ENCODE measurements at places on chromosomes 7 and 10.

GRCh38 chr7:99369767-99370391 is 4.7 kb upstream of the ARPC1B start:
- no peak overlapping the region for H3K4me3 ChIP-seq
- H3K27me3 ChIP-seq: no peaks in the 10 kb centered on the region
- peaks cover 59% of the 10 kb centered on the region for H3K4me1 ChIP-seq
- no peaks in the 10 kb centered on the region for H3K36me3 ChIP-seq

DNA sequence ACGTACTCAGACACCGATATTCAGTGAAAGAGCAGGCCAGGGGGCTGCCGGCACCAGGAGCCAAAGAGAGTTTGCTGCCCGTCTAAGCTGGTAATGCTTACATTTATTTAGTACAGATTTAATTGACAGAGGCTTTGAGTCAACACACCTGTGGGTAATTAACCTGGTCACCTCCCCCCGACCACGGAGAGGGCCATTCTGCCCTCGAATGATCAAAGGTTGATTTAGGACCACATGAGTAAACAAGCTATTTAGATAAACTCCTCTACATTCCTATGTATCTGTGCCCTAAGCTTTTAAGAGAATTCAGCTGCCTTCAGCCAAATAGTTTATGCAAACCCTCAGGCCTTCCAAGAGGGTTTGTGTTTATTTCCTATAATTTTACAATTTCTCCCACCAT is 164.8 kb downstream of the IPMK start:
- H3K4me1 ChIP-seq: no peaks in the 10 kb centered on the region
- no peaks in the 10 kb centered on the region for H3K27me3 ChIP-seq
- no peak for DNase-seq
- no peaks in the 10 kb centered on the region for H3K36me3 ChIP-seq
- H3K27ac ChIP-seq: no peak overlapping the region

- H3K27me3 ChIP-seq: no peaks in the 10 kb centered on the region
- peaks cover 14% of the 10 kb centered on the region for H3K4me1 ChIP-seq
- H3K4me3 ChIP-seq: no peak overlapping the region
- DNase-seq: no peak
These were observed 135.8 kb upstream of the UNC5B start for GRCh38 chr10:71076473-71077142.

DNA sequence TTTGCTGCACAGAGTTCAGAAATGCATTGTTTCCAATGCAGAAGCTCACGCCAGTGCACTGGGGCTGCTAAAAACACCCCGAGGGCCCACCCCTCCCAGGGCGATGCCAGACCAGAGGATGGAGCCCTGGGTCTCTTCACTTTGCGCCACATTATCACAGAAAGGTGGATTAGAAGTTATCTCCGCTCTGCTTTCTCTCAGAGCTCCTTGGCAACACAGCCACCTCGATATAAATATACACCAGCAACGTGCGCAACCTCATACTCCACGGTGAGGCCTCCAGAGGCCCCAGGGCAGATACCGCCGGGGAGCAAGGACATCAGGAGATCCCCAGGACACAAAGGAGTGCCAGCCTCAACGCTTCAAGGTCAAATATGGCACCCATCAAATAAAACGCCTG is 121.0 kb upstream of the TBX20 start:
- H3K27me3 ChIP-seq: no peaks in the 10 kb centered on the region
- H3K4me1 ChIP-seq: no peaks in the 10 kb centered on the region
- DNase-seq: no peak
- no peak overlapping the region for H3K27ac ChIP-seq
- no peaks in the 10 kb centered on the region for H3K36me3 ChIP-seq
- H3K4me3 ChIP-seq: no peak overlapping the region

DNA sequence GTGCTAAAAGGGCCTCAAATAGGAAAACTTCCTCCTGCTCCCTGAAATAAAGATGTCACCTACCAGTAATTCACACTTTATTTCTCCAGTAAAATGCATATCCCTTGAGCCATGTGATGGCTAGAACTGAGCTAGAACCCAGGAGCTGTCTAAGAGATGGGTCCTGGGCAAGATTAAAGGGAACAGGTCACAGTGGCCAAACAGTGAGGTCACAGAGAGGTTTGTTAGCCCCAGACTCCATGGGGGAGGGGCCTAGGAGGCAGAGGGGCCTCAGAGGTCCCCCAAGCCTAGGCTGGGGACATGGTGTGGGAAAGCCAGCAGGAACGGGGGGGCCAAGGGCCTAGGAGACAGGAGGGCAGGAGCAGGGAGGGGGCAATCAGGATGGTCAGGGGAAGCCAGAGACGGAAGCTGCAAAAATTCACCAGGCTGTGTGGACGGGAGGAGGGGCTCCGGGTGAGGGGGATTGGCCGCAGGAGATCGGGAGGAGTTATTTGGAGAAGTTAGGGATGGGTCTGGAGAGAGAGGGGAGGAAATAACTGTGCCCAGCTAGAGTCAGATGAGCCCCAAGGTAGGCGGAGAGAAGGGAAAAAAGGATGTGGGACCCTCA is 3.3 kb downstream of the FBXO24 start:
- H3K27me3 ChIP-seq: no peaks in the 10 kb centered on the region
- no peaks in the 10 kb centered on the region for H3K36me3 ChIP-seq
- H3K4me1 ChIP-seq: peaks cover 8% of the 10 kb centered on the region

GRCh38 chr10:112711366-112711765 is 238.7 kb upstream of the TCF7L2 start:
- no peak for DNase-seq
- H3K27ac ChIP-seq: no peak overlapping the region
- H3K4me3 ChIP-seq: no peak overlapping the region

- H3K36me3 ChIP-seq: no peaks in the 10 kb centered on the region
- H3K27me3 ChIP-seq: peaks cover 48% of the 10 kb centered on the region
- peaks cover 78% of the 10 kb centered on the region for H3K4me1 ChIP-seq
- no peak overlapping the region for H3K4me3 ChIP-seq
- no peak for DNase-seq
These were observed 9.4 kb upstream of the GATA3 start for GRCh38 chr10:8044908-8045725.

DNA sequence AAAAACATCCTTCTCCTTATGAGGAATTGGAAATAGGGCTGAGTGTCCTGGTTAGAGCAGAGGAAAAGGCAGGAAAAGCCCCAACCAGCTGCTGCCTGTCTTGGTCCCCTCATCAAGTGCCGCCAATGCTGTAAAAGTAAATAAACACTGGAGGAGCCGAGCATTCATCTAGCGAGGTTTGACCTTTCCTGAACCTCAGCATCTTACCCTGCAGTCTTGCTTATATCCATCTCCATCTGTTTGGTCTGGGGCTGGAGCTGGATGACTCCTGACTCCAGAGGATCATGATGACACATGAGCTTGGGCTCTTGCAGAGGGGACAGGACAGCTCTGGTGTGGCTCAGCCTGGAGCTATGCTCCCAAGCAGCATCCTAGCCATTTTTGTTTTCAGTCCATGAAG is 501.1 kb downstream of the TNS3 start:
- H3K27me3 ChIP-seq: no peaks in the 10 kb centered on the region
- H3K4me1 ChIP-seq: no peaks in the 10 kb centered on the region
- no peak overlapping the region for H3K4me3 ChIP-seq
- H3K36me3 ChIP-seq: no peaks in the 10 kb centered on the region

GRCh38 chr10:104441329-104442000 is 87.8 kb downstream of the CFAP58 start:
- no peak overlapping the region for H3K27ac ChIP-seq
- no peaks in the 10 kb centered on the region for H3K36me3 ChIP-seq
- no peaks in the 10 kb centered on the region for H3K4me1 ChIP-seq
- H3K4me3 ChIP-seq: no peak overlapping the region
- no peak for DNase-seq

GRCh38 chr7:117135553-117135891 is 182.2 kb downstream of the ST7 start:
- DNase-seq: no peak
- H3K4me3 ChIP-seq: no peak overlapping the region
- H3K4me1 ChIP-seq: no peaks in the 10 kb centered on the region

- no peaks in the 10 kb centered on the region for H3K36me3 ChIP-seq
- H3K4me3 ChIP-seq: no peak overlapping the region
- H3K27ac ChIP-seq: no peak overlapping the region
- no peaks in the 10 kb centered on the region for H3K27me3 ChIP-seq
- no peaks in the 10 kb centered on the region for H3K4me1 ChIP-seq
These were observed 38.3 kb upstream of the KLHL7 start for GRCh38 chr7:23067271-23067670.

DNA sequence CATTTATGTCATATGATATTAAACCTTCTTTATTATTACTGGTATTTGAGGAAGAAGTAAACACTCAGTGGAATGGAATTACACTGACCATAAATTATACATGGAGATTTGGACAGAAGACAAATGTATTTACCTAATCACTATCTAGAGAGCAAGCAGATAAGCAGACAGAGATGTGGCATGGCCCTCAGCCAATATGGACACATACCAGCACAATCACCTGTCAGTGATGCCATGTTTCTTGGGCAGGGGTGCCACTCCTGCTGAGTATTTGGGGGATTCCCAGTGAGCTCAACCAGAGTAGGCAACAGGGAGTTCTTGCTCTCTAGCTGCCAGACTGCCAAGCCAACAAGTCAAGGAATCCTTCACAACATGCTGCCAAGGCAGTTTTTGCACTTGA is 866.3 kb upstream of the LRRN3 start:
- DNase-seq: no peak
- H3K4me3 ChIP-seq: no peak overlapping the region
- H3K4me1 ChIP-seq: no peaks in the 10 kb centered on the region
- H3K27ac ChIP-seq: no peak overlapping the region

DNA sequence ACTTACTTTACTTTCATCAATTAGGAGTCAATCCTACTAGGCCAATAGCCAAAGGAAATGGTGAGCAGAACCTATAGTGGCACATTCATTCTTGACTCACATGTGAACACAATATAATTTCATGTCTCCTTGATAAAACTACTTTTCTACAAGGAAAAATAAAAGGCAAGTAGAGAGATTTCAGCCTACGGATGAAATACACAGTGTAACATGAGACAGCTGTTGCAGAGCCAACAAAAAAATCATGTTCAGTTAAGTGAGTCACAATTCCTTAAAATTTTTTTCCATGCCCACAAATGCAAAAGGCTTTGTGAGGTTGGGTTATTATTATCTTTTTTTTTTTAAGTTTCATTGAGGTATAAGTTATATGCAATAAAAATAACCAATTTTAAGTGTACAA is 54.8 kb downstream of the GPR141 start:
- H3K36me3 ChIP-seq: no peaks in the 10 kb centered on the region
- no peak overlapping the region for H3K27ac ChIP-seq
- DNase-seq: no peak
- no peaks in the 10 kb centered on the region for H3K4me1 ChIP-seq
- no peak overlapping the region for H3K4me3 ChIP-seq

DNA sequence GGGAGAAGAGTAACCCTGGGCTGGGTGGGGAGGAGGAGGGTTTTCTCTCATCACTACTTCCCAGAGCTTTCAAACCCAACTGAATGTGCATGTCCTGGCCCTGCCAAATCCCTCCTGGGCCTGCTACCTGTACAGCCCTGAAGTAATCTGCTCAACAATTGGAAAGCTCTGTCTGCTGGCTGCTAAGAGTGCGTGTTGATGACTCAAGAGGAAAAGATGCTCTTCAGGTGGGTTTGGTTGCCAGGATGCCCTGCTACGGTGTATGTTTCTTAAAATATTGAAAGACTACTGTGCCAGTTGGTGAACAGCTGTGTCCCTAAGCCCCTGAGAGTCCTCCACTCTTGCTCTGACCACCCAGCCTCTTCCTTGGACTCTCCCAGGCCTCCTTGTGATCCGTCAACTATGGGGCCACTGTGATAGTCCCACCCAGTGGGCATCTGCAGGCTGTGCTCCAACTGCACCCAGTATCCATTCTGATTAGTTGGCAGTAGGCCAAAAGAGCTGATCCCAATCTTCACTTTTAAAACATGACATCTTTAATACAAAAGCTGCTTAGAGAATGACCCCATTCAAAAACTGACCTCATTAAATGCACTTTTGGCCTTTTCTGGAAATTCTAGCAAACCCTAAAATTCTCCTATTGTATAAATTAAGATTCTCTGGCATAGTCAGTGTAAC is 85.6 kb downstream of the AOAH start:
- no peak overlapping the region for H3K27ac ChIP-seq
- H3K4me3 ChIP-seq: no peak overlapping the region
- no peak for DNase-seq
- H3K36me3 ChIP-seq: no peaks in the 10 kb centered on the region
- H3K27me3 ChIP-seq: no peaks in the 10 kb centered on the region

DNA sequence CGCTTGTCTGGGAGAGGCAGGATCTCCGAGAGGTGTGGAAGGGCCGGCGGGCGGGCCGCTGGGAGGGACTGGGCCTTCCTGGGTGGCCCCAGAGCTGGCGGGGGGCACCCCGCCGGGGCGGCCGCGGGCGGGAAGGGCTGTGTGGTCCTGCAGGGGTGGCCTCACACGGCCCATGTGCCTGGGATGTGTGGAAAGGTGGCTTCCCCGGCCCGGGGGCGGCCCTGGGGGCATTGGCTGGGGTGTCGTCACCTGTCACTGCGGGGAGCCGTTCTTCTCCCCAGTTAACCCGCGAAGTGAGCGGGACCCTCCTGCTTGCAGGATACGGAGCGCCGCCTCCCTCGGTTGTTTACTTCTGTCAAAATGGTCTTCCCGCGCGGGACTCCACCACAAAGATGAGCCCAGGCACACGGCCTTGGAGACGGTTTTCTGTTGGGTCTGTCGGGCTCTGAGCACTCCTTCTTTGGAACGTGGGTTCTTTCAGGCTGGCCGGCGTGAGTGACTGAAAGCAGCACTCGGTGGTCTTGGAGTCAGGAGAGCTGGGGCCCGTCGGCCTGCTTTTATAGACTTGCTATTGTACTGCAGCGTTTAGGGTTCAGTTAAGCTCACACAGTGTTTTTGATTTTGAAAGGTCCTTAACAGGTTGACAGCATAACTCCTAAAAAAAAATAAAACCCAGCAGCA is 700 bp downstream of the SMC3 start:
- peaks cover 8% of the 10 kb centered on the region for H3K4me1 ChIP-seq
- no peaks in the 10 kb centered on the region for H3K36me3 ChIP-seq
- DNase-seq: no peak
- H3K4me3 ChIP-seq: peak overlapping the region; percentile 84
- peaks cover 18% of the 10 kb centered on the region for H3K27me3 ChIP-seq

DNA sequence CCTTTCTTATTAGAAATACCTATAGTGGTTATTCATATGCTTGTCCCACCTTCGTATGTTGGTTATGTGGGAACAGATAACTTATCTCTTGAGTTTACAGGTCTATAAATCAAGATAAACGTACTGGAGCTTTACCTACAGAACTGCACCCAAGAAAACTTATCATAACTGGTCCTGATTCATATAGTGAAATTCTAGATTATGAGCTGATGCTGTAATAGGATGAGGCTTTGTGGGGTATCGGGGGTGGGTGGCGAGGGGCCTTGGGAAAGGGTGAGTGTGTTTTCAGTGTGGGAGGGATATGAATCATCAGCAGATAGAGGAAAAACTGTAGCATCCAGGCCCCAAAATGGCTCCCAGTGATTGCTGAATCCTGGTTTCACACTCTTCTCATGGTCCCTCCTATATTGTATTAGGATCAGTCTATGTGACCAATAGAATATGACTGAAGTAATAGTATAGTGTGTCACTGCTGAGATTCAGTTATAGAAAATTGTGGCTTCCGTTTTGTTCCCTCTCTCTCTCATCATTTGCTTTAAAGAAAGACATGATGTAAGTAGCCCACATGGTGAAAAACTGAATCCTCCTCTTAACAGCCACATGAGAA is 706.8 kb upstream of the LRRTM3 start:
- DNase-seq: no peak
- H3K4me1 ChIP-seq: no peaks in the 10 kb centered on the region
